NCI-H82 (cell line): ENCODE measurements at places on chromosomes 7 and 10.

- DNase-seq = no peak
These were observed 569.3 kb downstream of the TCERG1L start for GRCh38 chr10:130741901-130742855.

GRCh38 chr7:37385787-37386186 lies 62.9 kb downstream of the ELMO1 start:
- DNase-seq = no peak

GRCh38 chr10:95096143-95096542 lies 26.8 kb upstream of the CYP2C8 start:
- no peak for DNase-seq

- DNase-seq = no peak
These were observed 250.5 kb downstream of the ZMYND11 start for GRCh38 chr10:385571-386300.

DNA sequence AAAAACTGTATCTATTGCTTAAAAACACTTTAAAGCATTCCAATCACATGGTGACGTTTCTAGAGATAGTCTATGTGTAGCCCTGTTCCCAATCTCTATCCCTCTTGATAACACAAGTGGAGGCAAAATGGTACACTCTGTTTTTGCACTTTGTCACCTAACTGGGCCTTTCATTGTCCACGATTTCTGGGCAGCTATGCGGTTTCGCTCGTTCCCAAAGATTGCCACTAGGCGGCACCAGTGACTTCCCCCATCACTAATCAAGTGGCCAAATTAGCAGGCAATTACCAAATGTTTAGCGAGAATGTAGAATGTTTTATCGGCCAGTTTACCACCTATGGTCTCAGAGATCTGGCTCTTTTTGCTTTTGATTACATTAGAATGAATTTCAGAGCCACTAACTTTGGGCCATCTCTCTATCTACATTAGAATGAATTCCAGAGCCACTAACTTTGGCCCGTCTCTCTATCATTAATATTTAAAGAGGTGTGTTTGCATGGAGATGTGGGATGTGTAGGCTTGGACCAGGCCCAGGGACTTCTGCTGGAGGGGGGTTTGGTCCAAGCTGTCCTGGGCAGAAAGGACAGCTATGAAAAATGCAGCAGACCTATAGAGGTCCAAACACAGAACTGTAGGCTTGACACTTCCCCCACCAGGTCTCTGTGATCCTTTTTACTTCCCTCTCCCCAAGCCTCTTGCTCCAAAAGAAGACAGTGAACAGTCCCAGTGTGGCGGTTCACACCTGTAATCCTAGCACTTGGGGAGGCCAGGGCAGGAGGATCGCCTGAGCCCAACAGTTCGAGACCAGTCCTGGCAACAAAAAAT lies 90.1 kb downstream of the EPC1 start:
- DNase-seq = peak; percentile 60

DNA sequence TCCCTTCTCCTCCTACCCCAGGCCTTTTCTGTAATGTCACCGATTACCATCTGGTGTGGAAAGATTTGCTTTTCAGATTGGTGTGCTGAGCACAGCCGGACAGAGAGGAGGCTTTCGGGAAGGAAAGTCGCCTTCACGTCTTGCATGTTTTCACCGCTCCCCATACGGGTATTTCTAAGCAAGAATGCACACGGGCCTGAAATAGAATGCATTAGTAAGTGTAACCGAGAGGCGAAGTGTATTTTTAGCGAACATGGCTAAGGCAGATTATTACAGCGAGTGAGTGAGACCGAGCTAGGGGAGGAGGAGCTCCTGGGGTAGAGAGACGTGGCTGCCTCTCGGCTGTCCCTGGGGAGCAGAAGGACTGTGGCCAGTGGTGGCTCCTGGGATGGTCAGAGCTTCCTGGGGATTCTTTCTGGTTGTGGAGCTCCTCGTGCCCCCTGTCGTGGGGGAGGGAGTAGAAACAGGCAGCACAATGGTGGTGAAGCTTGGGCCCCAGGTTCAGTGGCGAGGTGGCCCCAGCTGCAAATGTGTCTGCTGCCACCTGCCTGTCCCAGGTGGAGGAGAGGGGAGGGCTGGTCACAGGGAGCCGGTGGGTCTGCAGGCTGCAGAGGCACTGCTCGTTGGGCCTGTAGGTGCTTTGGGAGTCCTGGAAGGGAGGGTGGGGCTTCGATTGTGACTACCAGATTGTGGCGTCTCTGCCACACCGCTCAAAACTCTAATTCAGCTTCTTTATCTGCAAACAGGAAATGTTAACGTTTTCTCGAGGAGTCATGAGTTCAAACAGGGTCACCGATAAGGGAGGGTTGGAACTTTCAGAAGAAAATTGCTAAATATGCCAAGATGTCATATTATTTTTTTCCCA lies 135.8 kb downstream of the CAMK1D start:
- peak; percentile 13 for DNase-seq

DNA sequence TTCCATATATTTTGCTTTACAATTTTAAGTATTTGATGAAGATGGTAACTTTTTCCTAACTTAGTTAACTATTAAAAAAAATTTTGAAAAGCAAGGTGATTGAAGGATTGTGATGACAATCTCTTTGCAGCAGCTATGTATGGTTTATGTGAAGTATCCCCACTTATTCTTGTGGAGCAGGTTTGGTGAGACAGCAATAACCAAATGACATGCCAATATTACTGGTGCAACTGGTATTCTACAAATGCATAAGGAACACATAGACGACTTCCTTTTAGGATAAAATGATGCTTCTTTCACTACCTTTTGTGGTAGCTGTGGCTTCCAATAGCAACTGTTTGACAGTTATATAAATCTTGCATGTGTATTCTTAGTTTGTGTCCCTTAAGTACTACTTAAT lies 465.3 kb downstream of the PLXDC2 start:
- DNase-seq = no peak

DNA sequence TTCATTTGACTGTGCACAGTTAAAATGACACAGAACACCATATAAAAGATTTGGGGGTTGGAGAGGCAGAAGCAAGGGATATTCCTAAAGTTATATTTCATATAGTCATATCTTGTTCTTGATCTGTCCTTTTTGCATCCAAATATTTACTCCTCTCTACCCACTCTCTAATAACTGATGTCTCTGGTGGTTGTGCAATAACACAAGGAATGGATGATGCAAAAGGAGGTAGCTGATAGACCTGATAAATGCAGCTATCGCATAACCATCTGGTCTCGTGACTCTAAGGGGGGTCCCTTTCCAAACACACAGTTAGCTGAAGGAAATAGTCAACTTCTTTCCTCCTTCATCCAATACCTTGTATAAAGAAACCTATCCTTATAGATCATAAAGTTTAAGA lies 123.1 kb downstream of the POLR1F start:
- no peak for DNase-seq
